Heart right ventricle (tissue), 16 donors: ENCODE measurements at places on chromosomes 2 and 18. TPM values are rescaled to one million over a fixed set of nuclear protein-coding genes. Genes with fewer than 3 reads are reported as not detected.

DNA sequence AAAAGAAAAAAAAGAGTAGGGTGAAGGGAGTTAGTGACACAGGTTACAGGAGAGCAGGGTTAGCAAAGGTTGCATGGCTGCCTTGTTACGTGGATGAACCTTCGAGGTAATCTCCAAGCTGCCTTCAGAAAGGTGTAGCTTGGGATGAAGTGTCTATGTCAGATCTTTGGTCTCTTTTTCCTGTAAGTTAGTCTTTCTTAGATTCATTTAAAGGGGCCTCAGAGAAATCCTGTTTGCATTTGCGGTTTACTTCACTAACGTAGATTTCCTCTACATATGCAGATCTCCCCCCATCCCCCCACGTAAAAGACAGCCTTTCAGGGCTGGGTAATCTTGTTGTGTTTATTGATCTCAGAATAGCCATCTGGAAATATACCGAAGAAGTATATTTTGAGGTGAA, 83.7 kb downstream of the MTA3 start:
- H3K27ac ChIP-seq: no peak overlapping the region
- peaks cover 30% of the 10 kb centered on the region for H3K36me3 ChIP-seq
- no peaks in the 10 kb centered on the region for H3K27me3 ChIP-seq
- DNase-seq: no peak
- H3K4me1 ChIP-seq: no peaks in the 10 kb centered on the region

Gene DSEL
- 2.9 TPM for total RNA-seq

- no peak overlapping the region for H3K4me3 ChIP-seq
- no peak for DNase-seq
- H3K27ac ChIP-seq: no peak overlapping the region
- peaks cover 13% of the 10 kb centered on the region for H3K4me1 ChIP-seq
These were observed 137.4 kb upstream of the CDCA7 start for GRCh38 chr2:173217116-173217840.

GRCh38 chr2:72138011-72138881, 9.4 kb downstream of the CYP26B1 start:
- no peak overlapping the region for H3K4me3 ChIP-seq
- peaks cover 27% of the 10 kb centered on the region for H3K4me1 ChIP-seq
- no peak for DNase-seq
- no peaks in the 10 kb centered on the region for H3K36me3 ChIP-seq
- no peak overlapping the region for H3K27ac ChIP-seq
- H3K27me3 ChIP-seq: no peaks in the 10 kb centered on the region

Gene EMILIN1
- total RNA-seq: 10.0 TPM

DNA sequence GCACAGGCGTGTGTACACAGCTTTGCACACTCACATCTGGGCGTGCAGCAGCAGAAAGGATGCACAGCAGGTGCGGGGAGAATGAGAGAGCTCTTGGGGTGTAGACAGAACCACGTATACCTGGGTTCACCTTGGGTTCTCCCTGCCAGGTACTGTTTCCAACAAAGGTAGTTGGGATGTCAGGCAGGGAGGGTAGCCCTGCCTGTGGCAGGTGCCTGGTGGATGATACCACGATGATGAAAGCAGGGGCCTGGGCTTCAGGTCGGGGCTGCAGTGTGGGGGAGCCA, 6.5 kb upstream of the ARID5A start:
- no peaks in the 10 kb centered on the region for H3K27me3 ChIP-seq
- no peaks in the 10 kb centered on the region for H3K36me3 ChIP-seq
- H3K4me1 ChIP-seq: peaks cover 86% of the 10 kb centered on the region
- peak overlapping the region; percentile 99 for H3K27ac ChIP-seq
- no peak overlapping the region for H3K4me3 ChIP-seq
- DNase-seq: no peak

GRCh38 chr2:131146231-131146630, 41.1 kb downstream of the PLEKHB2 start:
- H3K27me3 ChIP-seq: no peaks in the 10 kb centered on the region
- DNase-seq: no peak
- H3K4me3 ChIP-seq: no peak overlapping the region
- H3K4me1 ChIP-seq: no peaks in the 10 kb centered on the region

Gene ASXL3
- 4.2 TPM for total RNA-seq

Gene UGT1A10
- not detected for total RNA-seq

DNA sequence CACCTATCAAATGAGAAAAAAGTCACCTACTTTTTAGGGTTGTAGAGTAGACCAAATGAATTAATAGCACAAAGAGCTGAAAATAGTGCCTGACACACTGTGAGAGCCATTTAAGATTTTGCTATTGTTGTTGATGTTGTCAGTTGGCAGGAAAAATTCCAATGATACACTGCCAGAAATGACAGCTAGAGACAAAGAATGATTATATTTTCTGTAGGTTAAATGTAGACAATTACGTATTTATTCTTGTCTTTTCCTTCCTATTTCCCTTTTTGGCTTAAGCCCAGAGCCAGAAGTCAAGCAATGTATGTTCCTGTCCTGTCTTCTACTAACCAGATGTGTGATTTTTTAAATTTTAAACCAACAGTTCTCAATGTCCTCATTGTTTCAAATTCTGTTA, 17.2 kb downstream of the NRXN1 start:
- H3K36me3 ChIP-seq: no peaks in the 10 kb centered on the region
- no peak for DNase-seq
- no peaks in the 10 kb centered on the region for H3K4me1 ChIP-seq
- no peak overlapping the region for H3K27ac ChIP-seq
- no peak overlapping the region for H3K4me3 ChIP-seq

Gene VAPA
- 260 TPM for total RNA-seq
